ENCODE measurements at places on chromosomes 7 and 10.

- no peak for DNase-seq
Observed at GRCh38 chr7:158460665-158461064, 127.0 kb downstream of the PTPRN2 start.

DNA sequence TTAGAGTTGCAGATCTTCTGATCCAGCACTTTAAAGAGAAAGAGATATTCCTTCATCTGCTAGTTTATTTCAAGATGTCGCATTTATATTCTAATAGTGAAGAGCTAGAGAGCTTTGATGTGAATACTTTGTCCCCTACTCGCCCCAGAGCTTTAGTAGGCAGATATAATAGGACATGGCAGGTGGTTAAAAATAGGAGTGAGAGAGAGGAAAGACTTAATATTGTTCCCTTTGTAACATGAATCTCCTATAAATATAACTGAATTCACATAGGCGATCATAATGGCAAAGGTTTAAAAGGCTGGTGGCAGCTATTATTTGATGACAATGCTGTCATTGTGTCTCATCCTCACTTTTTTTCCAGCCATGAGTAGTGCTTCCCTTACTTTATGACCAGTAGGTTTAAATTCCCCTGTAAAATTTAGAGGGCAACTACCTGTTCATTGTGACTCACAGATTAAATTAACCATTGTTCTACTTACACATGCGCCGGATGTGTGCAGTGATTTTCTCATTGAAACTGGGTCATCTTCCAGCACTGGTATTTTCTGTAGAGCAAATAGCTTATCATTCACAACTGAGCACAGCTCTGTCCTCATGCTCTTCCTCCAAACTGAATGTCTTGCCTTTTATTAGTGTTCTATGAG is 906.7 kb upstream of the CELF2 start:
- DNase-seq = no peak

DNA sequence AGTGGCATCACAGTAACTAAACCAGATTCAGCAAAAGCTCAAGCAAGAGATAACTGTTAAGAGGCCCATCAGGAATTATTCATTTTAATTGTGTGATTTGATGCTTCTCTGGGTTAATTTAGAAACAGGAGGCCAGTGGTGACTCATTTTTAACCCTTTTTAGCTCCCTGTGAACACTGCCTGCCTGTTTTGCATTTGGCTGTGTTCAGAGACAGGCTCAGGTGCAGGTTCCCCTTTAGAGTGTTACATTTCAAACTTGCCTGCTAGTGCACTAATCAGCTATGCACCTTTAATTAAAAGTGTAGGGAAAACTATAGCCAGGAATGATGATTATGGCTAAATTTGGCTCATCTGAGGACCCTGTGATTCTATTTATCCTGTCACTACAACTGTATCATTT is 6.5 kb downstream of the STAMBPL1 start:
- no peak for DNase-seq

GRCh38 chr7:49166441-49166840 is 242.1 kb downstream of the CDC14C start:
- no peak for DNase-seq

GRCh38 chr10:44879531-44879899 is 31.6 kb upstream of the TMEM72 start:
- DNase-seq = no peak

- DNase-seq = no peak
Observed at GRCh38 chr7:155191137-155191536, 106.5 kb upstream of the INSIG1 start.

Data from activated CD8-positive, alpha-beta memory T cell treated with anti-CD3 and anti-CD28 coated beads, Interleukin-2, amount 50 U/mL, for 48 hours (primary cell).